ENCODE measurements at places on chromosomes 2 and 18.

GRCh38 chr2:233449921-233450863, 95.9 kb downstream of the DGKD start:
- peak; percentile 83 for DNase-seq

GRCh38 chr2:192513575-192513974, 318.8 kb upstream of the TMEFF2 start:
- no peak for DNase-seq

DNA sequence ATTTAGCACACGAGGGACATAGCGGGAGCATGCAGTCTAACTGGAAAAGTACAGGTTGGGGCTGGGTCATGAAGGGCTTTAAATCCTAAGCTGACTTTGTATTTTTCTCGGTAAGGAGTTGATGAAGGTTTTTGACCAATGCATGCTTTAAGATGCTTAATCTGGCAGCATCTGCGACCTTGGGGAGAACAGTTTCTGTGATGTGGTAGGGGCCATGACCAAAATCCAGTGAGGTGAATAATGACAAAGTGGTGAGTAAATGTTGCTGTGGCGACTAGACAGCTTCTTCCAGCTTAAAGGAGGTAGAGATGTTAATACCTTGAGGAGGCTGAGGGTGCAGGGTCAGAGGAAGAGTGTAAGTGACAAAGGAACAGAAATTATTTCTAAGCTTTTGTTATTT, 174.6 kb upstream of the ALPP start:
- DNase-seq, result no peak

GRCh38 chr18:49668574-49669275, 106.9 kb downstream of the LIPG start:
- no peak for DNase-seq

DNA sequence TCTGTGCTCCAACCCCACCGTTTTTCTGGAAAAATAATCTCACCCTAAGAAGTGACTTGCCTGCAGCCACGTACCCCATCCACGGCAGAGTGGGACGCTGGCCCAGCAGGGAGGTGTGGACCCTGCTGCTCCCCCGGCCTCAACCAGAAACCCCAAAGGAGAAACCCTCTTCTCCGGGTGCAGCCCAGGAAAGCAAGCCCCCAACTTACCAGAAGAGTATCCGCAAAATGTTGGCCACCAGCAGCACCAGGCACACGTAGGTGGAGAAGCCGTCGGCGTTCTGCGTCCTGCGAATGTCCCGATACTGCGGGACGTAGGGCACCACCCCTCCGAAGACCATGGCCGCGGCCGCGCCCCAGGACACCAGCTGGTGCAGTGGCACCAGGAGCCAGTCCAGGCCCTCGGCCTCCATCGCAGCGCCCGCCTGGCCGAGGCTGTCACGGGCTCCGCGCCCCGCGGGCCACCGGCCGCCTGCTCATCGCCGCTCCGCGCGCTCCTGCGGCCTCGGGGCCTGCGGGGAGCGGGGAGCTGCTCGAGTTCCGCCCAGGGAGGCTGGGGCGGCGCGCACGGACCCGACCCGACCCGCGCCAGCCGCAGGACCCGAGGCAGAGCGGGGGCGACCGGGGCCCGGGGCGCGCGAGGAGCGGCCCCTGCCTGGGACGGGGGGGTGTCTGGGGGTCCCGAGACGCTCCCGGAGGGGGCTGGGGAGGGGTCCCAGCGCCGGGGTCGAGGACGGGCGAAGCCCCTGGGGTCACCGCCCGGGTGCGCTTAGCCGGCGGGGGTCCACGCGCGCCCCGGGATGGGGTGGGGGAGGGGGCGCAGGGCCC, 725 bp downstream of the SLC66A2 start:
- no peak for DNase-seq

DNA sequence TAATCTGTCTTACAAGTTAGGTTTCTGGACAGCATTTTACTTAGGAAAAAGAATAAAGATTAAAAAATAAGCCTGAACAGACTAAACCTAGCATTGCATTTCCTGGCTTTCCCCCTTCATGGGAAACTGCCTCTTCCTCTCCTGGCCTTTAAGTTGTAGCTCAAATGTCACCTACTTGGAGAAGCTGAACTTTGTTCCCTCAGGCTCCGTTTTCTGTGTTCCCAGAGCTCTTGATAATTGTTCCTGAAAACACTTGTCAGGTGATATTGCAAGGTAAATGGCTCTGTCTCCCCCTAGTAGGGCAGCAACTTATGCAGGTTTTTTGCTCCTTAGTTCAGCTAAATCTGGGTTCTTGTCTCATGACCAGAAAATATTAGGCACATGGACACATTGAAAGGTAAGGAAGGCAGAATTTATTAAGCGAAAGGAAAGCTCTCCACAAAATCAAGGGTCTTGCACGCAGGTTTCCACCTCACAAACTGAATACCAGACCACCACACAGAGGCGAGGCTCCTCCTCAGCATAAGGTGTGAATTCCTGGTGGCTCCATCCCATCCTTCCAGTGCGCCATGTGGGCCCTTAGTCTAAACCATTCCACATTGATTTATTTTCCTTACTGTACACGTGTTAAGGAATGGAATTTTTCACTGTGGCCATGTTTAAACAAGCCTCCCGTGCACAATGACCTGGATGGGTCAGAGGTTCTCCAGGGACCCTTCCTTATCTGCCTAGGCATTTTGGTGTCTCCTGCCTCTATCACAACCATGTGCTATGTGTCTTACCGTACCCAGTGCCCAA, 229.3 kb downstream of the HNMT start:
- DNase-seq, result no peak

DNA sequence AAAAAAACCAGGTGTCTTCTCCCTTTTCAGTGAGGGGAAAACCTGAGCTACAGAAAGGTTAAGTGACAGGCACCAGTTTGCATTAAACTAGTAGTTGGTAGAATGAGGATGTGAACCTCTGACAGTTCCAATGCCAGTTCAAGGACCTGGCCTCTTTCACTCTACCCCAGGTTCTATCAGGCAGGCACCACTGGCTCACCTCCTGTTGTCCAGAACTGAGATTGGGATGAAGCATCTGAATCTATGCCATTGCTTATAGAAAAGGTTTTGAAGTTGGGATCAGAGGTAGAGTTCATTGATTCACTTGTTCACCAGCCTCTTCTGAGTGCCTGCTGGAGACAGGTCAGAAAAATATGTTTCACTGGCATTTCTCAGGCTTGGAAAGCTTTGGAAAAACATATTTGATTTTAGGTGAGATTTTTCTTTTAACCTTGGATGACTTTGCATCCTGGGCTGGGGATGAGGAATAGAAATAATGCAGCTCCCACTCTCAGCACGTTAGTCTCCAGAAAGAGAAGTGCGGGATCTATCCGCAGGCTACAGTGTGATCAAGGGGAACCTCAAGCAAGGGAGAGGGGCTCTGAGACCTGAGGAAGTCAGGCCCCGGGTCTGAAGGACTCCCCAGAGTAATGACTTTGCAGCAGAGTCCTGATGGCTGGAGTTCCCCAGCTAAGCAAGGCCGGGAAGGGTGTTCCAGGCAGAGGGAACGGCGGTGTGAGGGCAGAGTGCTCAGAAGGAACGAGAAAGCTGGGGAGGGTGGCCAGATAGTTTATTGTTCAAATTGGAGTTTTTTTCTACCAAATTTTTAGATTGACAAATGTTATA, 250.3 kb downstream of the MYCN start:
- DNase-seq, result no peak

GRCh38 chr2:193806088-193806774, 1611.5 kb upstream of the TMEFF2 start:
- DNase-seq, result no peak

GRCh38 chr18:43303376-43303775, 26.1 kb upstream of the SYT4 start:
- DNase-seq, result no peak

DNA sequence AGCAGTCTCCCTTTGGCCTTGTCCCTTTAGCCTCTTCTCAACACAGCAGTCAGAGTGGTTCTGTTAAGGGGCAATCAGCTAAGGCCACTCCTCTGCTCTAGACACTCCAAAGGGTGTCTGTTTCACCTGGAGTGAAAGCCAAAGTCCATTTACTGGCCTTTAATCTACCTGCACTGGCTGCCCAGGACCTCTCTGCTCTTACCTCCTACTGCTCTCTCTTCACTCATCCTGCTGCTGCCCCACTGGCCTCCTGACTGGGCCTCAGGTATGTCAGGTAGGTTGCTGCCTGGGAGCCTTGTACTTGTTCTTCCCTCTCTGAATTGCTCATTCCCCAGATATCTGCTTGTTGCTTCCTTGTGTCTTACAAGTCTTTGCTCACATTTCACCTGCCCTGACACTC, 68.2 kb downstream of the PIKFYVE start:
- DNase-seq, result no peak

GRCh38 chr2:10238396-10238795, 64.3 kb upstream of the HPCAL1 start:
- no peak for DNase-seq
